ENCODE measurements at places on chromosomes 7 and 10.

DNA sequence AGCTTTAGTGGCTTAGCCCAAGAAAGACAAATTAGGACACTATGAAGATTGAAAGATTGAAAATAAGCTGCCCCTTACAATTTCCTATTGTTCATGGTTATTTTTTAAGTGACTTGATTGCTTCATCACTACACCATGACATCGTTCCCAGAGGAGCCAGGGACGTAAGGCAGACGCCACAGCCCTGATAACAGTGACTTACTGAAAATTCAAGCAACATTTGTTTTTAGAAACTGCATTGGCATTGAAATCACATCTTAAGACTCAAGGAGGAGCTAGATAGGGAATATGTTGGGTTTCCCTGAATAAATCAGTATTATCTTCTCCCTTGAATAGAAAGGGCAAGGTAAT is 38.7 kb upstream of the ANK3 start:
- no peak for DNase-seq

DNA sequence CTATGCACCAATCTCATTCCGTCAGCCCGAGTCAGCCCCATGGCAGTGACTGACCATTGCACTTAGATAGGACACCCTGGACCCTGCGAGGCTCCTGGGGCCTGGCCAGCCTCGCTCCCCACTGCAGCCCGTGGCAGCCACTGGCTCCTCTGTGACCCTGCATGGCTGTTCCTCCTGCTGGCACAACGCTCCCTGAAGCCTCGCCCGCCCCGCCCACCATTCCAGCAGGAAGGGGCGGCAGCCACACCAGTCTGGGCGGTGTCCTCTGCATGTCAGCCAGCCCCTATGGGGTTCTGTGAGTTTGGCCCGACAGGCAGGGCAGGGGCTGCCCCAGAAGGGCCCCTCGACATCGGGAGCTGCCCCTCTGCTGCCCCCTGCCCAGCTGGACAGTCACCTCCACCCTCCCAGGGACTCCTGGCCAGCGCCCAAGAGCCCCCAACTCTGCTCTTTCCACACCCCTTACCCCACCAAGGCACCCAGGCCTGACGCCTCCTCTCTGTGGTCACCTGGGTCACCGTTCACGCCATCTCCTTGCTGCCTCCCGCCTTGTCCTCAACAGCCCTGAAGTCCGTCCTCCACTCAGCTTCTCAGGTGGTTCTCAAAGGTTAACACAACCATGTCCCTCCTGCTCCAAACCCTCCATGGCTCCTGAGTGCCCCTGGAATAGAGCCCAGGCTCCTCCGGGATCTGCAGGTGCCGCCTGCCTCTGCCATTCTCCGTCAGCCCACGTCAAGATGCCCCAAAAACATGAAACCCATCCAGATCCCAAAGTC is 103.5 kb downstream of the MICALL2 start:
- no peak for DNase-seq

DNA sequence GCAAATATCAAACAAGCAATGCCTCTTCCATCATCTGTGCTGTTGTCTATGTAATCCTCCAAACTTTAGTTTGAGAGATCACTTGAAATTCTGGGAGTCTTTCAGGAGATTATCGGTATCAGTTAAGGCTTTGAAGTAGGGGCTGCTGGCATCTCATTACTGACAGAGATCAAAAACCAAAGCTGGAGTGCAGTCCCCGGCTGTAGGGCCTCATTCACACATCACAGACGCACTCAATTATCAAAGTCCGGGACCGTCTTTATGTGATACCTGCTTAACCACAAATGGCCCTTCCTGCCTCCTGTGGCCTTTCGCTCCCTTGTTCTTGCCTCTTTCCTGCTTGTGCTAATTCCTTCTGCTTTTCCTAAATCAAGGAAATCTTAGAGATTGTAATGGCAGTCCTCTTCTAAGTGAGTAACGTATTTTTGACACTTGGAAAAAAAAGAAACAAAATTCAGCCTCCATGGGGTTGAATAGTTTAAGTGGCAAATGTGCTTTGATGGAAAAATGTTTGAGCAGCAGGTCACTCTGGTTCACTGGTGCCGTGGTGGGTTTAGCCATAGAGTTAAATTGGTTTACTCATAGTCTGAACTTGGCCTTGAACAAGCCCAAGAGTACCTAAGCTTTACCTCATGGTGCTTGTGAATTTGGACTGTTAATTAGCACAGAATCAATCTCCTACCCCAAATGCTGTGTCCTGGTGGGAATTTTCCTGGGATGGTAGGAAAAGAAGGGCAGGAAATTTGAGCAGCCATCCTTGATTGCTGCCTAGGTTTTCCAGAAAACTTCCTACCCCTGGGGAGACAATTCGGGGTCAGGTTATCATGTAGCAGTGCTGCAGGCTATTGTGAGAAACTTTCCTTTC is 178.9 kb upstream of the LYZL1 start:
- no peak for DNase-seq

GRCh38 chr10:77284797-77285196 is 352.8 kb downstream of the KCNMA1 start:
- no peak for DNase-seq

DNA sequence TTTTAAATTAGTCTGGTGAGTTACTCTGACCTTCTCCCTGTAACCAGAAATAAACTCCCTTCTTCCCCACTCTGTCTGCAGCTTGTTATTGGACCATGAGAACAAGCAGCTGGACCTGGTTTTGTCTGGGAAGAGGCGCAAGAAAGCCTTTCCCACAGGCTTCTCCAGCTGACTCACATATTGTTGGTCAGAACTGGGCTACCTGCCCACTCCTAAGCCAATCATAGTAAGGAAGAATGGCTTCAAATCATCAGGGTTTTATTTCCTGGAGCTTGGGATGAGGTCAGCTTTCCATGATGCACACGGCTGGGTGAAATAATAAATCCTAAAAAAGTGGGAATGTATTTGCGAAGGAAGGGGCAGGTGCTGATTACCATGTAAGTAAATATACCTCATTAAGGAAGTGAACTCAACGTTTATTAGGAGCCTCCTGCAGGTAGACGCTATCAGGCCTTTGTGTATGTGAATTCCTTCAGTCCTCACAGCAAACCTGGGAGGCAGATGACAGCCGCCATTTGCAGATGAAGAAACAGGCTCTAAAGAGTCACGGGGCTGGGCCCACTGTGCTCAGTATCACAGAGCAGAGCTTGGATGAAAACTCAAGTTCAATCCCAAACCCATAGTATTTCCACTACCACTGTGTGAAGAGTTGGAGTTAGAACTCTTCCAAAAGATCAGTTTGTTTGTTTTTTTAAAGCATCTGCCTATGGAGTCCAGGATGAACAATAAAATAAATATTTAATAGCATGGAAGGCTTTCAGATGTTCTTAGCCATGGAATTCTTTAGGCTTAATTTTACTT is 32.8 kb downstream of the IL15RA start:
- DNase-seq, result no peak

- DNase-seq, result no peak
Observed at GRCh38 chr10:131259535-131259934, 52.0 kb downstream of the TCERG1L start.

DNA sequence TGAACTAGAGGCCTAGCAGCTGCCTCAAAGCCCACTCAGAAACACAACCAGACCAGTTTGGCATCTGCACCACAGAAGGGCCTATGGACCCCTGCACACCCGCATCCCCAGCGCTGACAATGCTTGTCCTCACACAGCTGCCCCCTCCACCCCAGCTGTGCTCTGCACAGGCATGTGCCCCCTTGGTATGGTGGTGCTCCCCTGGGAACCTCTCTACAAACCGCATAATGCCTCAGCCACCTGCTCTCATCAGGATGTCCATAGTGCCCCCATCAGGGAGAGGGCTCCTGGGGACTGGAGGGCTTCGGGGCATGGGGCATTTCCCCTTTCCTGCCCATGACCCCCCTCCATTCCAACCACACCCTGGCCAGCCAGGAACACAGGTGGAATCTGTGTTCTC is 347.5 kb downstream of the GRID1 start:
- DNase-seq, result no peak

DNA sequence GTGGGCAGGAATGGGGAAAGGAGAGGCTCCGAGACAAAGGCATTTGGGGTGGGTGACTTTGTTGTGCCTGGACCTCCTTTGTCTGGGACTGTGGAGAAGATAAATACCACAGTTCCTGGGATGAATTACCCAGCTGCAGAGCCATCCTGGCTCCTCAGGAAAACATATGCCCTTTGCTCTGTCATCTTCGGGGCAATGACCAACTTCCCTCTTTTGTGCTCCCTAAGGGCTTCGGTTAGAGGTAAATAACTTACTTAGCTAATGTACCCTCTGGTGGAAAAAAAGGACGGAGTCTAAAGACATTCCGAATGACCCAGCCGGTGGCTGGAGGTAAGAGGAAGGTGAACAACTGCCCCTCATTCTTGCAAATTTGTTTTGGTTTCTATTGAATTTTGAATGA is 345.7 kb downstream of the GATA3 start:
- no peak for DNase-seq

DNA sequence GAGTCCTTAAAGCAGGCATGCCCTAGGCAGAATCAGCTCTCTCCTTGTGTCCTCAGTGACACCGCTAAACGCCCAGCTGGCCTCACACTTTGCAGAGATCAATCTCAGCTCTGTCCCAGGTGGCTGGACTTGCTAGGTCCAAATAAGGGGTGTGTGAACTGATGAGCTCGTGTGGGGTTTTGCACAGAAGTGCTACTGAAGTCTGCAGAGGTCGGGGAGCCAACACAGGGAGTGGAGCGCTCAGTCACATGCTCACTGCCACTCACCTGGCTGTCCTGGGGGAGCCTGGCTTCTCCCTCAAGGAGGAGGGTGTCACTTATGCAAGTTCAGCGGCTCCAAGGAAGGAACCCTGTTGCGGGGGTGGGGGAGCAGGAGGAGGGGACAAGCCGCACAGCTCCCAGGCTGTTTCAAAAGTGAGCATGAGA is 2.0 kb downstream of the ELN start:
- DNase-seq, result no peak

DNA sequence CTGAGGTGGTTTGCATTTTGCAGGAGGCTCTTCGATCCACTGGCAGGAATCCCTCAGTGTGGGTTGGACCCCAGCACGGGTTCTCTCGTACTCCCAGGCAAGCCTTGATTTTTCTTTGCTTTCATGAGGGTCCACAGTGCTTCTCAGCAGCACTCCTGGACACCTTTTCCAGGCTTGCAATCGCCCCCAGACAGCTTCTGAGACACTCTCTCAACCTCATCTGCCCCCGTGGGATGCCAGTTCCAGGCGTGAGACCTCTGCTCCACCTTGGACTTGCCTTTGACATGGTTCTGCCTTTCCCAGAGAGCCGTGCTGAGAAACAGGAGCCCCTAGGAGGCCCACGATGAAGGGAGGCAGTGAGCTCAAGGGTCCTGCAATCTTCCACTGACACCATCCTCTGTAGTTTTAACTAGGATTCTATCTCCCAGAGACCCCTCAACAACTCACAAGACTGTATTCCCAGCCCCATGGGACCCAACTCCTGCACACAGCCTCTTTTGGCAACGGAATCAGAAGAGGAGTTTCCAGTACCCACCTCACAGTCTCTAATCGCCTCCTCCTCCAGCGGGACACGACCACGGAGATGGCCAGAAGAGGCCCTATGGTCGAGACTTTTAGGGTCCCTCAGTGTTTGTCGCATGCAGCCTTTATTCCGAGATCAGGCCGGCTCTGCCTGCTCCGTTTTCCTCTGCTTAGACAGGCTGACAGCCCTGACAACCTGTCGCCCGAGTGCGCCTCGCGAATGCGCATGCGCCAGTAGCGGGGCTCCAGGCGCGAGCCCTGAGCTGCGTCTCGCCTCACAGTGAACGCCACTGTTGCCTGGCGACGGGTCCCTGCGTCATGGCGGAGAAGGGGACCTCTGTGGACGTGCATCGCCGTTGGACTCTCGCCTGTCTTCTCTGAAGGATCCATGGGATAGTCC is 26.0 kb upstream of the ZNF273 start:
- DNase-seq, result peak; percentile 50

DNA sequence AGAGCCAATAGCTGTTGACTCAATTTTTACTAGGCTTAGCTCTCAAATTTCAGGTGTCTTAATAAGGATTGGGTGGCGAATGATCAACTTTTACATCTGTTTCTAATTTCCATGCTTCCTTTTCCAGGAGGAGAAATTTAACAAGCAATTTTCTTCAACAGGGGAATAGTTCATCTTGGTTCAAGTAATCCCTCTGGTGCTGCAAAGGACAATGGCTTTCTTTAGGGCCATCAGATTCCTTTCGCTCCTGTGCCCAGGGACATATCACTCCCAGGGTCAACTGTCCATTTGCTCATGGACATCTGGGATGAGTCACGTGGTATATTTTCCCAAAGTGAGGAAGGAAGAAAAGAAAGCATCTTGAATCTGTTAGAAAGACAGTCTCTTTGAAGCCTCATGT is 313.3 kb downstream of the FRMD4A start:
- no peak for DNase-seq

- DNase-seq, result peak; percentile 24
Observed at GRCh38 chr10:61784354-61785133, 117.0 kb upstream of the ARID5B start.

DNA sequence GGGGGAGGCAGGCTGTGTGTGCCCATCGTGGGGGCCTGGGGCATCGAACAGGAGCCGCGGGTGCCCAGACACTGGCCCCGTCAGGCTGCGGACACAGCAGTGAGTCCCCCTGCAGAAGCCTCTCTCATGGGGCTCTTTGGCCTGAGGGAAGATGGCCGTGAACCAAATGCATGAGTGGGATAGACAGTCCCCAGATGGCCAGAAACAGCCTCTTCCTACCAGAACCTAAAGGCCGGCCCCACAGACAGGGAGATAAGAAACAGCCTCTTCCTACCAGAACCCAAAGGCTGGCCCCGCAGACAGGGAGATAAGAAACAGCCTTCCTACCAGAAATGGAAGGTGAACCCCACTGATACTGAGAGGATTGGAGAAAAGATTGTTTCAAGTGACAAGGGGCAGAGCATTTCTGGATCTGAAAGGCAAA is 16.6 kb downstream of the IDI2 start:
- no peak for DNase-seq

DNA sequence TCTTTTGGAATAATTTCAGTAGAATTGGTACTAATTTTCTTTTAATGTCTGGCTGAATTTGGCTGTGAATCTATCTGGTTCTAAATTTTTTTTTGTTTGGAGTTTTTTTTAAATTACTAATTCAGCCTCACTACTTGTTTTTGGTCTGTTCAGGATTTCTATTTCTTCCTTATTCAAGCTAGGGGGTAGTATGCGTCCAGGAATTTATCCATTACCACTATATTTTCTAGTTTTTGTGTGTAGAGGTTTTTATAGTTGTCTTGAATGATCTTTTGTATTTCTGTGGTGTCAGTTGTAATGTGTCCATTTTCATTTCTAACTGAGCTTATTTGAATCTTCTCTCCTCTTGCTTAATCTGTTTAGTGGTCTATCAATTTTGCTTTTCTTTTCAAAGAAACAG is 48.9 kb upstream of the ICA1 start:
- no peak for DNase-seq

Data from stimulated activated effector memory CD8-positive, alpha-beta T cell treated with anti-CD3 and anti-CD28 coated beads, Interleukin-12 subunit alpha, Interleukin-12 subunit beta, amount 100 ng/mL, for 72 hours (primary cell).